ENCODE measurements at places on chromosomes 5 and 9. TPM values are rescaled to one million over a fixed set of nuclear protein-coding genes. Genes with fewer than 3 reads are reported as not detected.

ARID3C gene
- not detected for total RNA-seq

CCIN gene
- 0.79 TPM for total RNA-seq

DPYSL3 gene
- 115 TPM for total RNA-seq

SKP1 gene
- total RNA-seq: 253 TPM

FOXD4 gene
- total RNA-seq: 0.16 TPM

ZDHHC11 gene
- total RNA-seq: 3.3 TPM

QRFP gene
- not detected for total RNA-seq

NUDT12 gene
- total RNA-seq: 8.5 TPM

CENPP gene
- 1.9 TPM for total RNA-seq

RLN2 gene
- total RNA-seq: not detected

FBP2 gene
- not detected for total RNA-seq

TSLP gene
- total RNA-seq: 2.5 TPM

GPX3 gene
- 14.9 TPM for total RNA-seq

GFI1B gene
- not detected for total RNA-seq
